SHP77 treated with DMSO at 0.1 percent for 48 hours (cell line): ENCODE measurements at places on chromosomes 4 and X.

GRCh38 chrX:80807992-80808735 is 1.5 kb downstream of the BRWD3 start:
- DNase-seq = peak; percentile 38

DNA sequence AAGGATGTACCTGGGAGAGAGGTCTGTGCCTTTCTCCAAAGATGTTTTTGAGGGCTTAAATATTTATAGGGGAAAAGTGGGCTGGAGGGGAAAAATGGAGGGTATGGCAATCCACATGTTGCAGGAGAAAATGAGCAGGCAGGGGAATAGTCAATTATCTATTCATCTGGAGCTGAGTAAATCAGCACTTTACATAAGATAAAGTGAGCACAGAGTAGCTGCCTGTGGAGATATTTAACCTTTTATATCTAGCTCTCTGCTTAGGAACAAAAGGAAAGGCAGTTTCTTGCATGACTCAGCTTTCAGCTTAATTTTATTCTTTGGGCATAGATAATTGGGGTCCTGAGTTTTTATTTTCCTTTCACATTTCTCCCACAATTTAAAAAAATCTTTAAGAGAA is 93.6 kb upstream of the NPY2R start:
- no peak for DNase-seq

DNA sequence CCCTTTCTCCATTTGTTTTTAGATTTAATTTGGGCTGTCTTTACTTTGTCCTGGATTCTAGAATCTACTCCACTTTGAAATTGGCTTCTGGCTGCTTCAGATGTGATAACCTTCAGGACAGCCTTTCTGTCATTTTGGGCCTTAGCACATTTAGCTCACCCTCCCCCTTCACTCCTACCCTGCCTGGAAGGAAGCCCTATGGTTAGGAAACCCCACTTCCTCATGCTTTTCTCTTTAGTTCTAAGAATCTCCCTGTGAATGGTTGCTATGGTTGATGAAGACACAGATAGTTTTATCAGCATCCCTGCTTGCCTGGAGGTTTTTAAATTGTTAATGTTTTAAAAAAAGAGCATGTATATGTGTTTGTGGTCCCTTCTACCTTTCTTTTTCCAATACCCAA is 100.7 kb upstream of the PTPN13 start:
- DNase-seq = no peak

DNA sequence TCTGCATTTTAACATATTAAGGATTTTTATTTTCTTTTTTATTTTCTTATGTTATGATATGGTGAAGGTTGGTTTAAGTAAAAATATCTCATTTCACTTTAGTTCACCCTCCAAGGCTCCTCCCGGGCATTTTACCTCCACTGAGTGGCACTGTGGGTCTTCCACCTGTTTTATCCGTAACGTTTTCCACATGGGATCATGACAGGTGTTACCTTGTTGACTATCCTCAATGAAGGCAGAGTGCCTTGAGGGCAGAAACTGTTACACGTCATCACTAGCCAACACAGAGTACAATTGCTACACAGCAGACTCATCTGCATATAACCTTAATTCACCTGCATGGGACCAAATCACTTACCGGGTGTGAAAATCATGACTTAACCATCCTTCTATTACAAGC is 105.8 kb downstream of the GEMIN8 start:
- no peak for DNase-seq

- no peak for DNase-seq
Measured at GRCh38 chrX:17291171-17291900, 83.7 kb upstream of the NHS start.

GRCh38 chrX:7074148-7074907 is 73.2 kb upstream of the STS start:
- DNase-seq = no peak

DNA sequence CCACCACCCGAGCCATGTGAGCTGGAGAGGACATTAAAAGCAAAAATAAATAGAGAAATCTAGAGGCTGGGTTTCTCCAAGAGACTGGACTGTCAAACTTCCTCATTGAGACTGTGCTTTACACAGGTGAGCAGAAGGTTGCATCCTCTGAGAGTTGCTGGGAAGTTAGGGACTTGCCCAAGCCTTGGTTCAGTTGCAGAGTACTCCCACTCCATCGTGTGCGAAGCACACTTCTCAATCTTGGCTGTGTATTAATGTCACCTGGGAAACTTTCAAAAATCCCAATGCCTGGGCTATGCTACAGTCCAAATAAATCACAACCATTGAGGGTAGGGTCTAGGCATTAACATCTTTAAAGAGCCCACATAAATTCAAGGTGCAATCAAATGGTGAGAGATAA is 89.2 kb downstream of the ZNF330 start:
- no peak for DNase-seq

- no peak for DNase-seq
Measured at GRCh38 chrX:19615361-19615910, 100.1 kb upstream of the MAP3K15 start.

GRCh38 chr4:155025762-155026457 is 182.5 kb upstream of the NPY2R start:
- DNase-seq = no peak

DNA sequence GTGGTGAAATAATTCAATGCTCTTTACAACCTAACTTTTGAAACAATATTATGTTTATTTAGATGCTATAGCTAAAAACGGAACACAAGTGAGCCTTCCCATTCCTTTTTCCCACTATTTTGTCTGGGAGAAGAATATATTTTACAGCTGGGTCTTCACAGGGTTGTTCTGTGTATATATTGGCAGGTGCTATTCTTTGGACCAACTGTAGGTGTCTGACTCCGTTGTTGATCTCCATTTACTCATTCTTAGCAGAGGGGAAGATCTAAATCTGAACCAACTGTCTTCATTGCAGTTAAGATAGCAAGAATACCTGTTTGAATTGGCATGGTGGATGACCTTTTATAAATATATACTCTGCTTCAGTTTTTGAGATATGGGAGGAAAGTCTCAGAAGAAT is 257.4 kb downstream of the CFAP299 start:
- DNase-seq = no peak

GRCh38 chr4:153021276-153021675 is 85.2 kb downstream of the FHDC1 start:
- DNase-seq = no peak

DNA sequence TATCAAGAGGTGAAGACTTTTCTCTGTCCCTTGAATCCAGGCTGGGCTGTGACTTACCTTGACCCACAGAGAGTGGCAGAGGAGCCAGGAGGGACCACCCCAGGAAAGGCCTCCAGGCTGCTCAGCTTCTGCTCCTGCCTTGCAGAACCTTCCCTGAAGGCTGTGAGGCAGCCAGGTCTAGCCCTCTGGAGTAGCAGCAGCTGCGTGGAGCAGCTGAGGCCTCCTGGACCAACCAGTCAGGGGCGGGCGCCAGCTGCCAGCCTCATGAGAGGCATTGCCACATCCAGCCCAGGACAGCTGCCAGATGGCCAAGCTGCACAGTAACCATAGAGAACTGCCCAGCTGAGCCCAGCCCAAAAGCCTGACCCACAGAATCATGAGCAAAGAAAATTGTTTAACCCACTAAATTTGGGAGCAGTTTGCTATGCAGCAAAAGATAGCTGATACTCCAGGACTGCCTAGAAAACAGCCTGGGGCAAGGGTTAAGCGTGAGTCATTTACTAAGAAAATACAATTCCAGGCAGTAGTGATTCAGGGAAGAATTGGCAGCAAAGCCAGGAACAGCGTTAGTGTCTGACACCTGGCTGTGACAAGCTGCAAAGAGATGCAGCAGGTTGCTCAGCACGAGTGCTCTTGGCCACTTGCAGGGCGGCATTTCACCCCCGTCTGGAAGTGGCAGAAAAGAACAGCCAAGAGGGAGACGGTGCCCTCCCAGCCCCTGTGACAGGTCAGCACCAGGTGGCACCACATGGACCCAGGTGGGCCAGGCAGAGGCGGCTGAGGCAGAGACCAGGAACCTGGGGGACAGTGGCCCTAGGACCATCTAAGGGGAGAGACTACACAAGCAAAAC is 14.7 kb upstream of the PDE6B start:
- DNase-seq = no peak

GRCh38 chr4:153246446-153247115 is 42.3 kb downstream of the TRIM2 start:
- DNase-seq = no peak

- no peak for DNase-seq
Measured at GRCh38 chr4:76799140-76799539, 98.8 kb downstream of the SOWAHB start.

GRCh38 chrX:31070057-31070468 is 1.8 kb downstream of the FTHL17 start:
- DNase-seq = no peak

GRCh38 chrX:125108921-125109320 is 210.8 kb upstream of the TEX13C start:
- DNase-seq = no peak

DNA sequence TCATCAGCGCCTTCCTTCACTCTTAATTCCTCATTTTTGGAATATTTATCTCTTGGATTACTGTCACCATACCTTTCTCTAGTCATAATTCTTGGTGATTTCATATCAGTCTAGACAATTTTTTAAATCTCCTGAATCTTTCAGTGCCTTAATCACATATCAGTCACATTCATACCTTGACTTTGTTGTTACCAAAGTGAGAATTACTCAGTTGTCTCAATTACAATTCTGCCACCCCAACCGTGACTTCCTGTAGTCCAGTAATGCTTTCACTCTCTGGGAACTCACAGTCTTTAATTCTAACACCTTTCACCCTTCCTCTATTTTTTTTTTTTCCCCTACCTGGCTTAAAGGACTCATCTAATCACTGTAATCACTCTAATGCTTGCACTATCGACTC is 1275.3 kb upstream of the TENM3 start:
- DNase-seq = no peak

GRCh38 chr4:90643156-90643555 is 516.0 kb downstream of the CCSER1 start:
- DNase-seq = no peak
